ENCODE measurements at places on chromosomes 2 and 18.

GRCh38 chr18:72041313-72042032 is 502.7 kb downstream of the CBLN2 start:
- no peak for DNase-seq

DNA sequence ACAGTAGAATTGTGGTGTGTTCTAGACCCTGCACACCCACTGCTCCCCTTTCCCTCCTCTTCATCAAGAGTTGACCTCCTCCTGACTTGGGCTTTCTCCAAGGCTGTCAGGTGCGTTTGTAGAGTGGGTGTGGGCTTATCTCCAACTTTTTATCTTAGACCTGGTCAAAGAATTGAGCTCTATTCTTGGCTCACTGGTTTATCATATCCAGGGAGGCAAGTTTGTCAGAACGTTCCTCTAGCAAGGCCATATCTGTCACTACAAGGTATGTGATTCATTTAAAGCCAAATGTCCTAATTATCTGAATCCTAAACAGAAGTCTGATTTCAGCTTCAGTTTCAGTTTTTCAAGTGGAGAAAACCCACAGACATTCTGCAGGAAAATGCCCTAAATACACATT is 117.1 kb upstream of the MGAT5 start:
- DNase-seq, result no peak

DNA sequence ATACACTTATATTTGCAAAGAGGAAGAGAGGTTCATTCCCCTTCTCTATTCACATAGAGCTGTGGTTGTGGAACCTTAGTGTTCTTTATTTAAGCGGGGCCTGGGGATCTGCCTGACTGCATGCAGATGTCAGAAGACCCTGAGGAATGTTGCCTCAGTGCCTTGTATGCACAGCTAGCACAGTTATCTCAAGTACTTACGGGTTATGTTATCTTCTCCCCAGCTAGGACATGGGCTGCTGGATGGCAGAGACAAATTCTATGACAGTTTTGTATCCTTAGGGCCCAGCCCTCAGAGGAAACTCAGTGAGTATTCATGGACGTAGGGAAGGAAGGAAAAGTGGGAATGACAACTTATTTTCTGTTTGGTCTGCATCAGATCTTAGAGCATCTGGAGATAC is 37.7 kb upstream of the RTN4 start:
- no peak for DNase-seq

- no peak for DNase-seq
Observed at GRCh38 chr18:11761553-11761952, 72.5 kb downstream of the GNAL start.

- DNase-seq, result no peak
Observed at GRCh38 chr2:162053066-162053807, 20.8 kb downstream of the DPP4 start.

DNA sequence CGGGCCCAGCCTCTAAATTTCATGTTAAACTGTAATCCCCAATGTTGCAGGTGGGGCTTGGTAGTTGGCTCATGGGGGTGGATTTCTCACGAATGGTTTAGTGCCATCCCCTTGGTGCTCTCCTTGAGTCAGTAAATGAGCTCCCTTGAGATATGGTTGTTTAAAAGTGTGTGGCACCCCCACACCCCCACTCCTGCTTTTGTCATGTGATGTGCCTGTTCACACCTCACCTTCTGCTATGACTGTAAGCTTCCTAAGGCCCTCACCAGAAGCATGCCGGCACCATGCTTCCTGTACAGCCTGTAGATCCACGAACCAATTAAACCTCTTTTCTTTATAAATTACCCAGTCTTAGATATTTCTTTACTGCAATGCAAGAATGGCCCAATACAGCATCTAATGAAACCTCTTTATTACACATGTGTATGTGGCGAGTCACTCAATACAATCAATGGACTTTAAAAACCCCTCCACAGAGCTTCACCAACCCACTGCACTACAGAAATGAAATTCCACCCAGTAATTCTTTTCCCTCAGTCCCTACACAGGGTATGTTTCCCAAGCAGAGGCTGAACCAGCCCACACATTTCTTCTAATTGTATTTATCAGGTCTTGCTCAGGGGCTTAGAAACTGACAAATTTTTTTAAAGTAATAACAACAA is 47.3 kb downstream of the WDFY1 start:
- DNase-seq, result no peak

- no peak for DNase-seq
Observed at GRCh38 chr18:45175511-45175910, 439.8 kb upstream of the SLC14A2 start.

DNA sequence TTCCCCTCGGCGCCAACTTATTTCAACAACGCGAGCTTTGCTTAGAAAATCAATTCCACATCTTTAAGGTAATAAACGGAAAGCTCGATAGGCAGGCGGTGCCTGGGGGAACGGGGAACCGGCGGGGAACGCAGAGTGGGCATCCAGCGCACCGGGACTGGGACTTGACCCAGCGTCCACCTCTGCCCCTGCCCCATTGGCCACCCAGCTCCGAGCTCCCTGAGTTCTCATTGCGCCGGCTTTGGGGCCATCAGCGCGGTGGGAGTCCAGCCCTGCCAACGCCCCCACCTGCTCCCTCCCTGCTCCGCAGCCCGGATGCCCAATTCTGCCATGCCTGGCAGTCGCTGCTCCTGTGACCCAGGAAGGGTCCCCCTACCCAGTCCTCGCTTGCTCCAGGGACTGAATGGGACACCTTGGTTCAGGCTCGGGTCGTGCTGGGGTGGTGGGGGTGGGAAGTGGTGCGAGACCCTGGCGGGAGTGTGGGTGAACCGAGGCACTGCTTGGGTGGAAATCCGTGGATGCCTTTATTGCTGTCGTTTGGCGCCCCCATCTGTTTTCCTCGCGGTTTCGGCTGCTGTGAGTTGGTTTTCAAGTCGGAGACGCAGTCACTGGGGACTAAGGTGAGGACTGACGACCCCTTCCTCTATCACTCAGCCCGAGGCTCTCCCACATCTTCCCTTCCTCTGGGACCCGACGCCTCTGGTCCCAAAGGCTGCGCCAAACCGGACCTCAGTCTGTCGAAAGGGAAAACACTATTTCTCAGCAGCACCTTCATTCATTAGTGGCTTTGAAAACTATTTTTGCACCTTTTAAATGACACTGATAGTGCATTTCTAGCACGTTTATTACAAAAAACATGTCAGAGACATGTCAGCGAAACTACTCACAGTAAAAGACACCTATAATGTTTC is 2.4 kb upstream of the EVX2 start:
- DNase-seq, result no peak

- DNase-seq, result no peak
Observed at GRCh38 chr18:70046207-70046606, 98.5 kb upstream of the CD226 start.

DNA sequence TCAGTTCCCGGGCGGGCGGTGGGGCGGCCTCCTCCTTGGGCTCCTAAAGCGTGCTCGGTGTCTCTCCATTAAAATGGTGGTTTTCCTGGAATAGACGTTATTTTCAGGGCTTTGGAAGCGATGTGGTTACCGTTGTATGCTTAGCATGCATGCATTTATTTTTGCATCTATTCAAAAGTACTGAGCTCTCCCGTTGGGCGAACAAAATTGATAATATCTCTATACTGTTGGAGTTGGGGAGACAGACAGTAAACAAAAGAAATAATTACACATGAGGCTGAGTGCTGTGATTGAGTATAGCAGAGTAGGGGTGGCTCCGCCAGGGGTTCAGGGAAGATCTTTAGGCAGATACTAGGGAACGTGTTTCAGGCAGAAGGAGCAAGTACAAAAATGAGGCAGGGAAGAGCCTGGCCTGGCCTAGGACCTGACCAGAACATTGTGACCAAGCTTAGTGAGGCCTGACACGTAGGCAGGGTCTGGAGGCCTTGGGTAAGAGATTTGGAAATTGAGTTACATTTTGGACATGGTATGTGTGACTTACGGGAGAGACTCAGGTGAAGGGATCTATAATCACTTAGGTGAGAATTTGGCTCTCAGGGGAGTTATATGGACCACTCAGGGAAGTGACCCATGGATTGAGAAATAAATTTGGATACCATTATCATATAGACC is 674 bp downstream of the NCAPH start:
- DNase-seq, result no peak

DNA sequence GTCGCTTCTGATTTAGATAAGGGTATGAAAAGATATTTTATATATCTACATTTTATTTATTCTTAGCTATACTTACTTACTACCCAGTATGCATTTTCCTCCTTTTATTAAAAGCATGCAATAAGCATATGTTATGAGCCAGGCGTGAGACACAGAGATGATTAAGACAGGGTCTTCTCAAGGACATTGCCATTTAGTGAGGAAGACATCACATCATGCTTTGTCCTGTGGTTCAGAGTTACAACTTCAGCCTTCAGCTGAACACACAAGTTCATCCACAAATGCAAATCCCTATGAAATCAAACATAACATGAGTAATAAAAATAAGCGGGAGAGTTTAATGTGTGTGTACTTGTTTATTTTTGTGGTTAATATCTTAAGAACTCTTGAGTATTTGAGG is 30.2 kb downstream of the GRHL1 start:
- no peak for DNase-seq

DNA sequence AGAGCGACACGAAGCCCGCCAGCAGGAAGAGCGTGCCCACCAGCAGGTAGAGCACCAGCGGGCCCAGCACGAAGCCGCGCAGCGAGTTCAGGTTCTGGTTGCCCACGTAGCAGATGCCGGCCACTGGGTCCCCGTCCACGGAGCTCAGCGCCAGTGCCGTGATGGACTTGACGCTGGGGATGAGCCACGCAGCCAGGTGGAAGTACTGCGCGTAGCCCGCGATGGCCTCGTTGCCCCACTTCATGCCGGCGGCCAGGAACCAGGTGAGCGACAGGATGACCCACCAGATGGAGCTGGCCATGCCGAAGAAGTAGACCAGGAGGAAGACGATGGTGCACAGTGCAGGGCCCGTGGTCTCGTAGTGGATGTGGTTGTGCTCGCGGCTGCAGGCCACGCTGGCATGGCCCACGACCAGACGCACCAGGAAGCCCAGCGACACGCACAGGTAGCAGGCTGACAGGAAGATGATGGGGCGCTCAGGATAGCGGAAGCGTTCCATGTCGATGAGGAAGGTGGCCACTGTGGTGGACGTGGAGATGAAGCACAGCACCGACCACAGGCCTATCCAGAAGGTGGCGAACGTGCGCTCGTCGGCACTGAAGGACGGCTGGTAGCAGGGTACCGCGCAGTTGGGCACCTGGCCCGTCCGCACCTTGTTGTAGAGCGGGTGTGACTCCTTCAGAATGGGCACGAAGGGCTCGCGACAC is 2.1 kb downstream of the FZD5 start:
- DNase-seq, result no peak

DNA sequence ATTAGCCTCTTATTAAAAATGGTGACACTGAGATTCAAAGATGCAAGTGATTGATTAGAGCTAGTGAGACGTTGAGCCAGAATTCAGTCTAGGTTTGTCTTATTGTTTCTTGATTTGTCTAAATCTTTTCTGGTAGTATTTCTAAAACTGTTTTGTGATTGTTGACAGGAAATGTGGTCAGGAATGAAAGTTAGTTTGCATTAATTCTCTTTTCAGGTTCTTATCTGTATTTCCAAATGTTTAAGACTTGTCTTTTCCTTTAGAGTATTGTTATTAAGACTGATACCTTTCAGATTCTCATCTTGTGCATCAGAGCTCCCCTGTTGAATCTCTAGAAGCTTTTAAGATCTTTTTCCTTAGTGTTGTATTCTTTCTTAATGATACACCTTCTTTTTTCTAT is 89.3 kb downstream of the MBD5 start:
- no peak for DNase-seq

DNA sequence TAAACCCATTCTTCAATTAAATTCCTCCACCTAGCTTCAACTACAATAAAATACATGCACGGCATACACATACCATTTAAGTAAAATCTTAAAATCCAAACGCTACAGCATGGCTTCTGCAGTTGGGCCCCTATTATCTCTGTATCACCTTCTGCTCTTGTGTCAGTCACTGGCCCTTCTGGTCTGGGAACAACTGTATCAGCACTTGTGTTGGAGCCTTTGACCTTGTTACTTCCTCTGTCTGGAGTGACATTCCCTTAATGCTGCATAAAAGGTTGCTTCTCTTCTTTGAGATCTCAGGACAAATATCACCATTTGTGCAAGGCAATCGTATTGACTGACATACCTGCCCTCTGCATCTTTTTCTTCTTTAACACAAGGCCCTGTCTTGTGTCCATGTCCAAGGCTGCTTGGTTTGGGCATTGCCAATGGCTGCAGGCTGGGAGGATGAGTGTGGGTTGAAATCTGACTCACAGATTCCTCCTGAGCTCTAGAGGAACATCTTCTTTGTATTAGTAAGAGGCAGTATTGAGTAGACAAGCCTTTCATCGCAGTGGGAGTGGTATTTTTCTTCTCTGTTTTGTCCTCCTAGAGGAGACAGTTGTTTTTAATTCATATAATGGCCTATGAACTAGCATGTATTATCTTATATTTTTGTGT is 267.8 kb upstream of the TRIB2 start:
- DNase-seq, result no peak
